Left lung (tissue), 14 donors: ENCODE measurements at places on chromosomes 2 and 18.

DNA sequence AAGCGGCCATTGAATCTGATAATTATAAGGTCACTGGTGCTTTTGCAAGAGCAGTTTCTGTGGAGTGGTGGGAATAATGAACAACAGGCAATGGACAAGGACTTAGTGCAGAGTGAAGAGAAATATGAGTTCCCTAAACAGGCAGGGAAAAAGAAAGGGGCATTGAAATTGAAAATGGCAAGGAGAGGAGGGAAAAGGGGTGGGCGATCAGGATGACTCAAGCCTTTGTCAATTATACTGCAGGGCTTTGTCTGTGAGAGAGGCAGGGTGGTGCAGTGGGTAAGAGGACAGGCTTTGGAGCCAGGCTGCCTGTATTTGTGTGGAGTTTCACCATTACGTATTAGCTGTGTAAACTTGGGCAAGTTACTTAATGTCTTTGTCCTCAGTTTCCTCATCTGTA is 29.5 kb upstream of the PAIP2B start:
- DNase-seq, result no peak

DNA sequence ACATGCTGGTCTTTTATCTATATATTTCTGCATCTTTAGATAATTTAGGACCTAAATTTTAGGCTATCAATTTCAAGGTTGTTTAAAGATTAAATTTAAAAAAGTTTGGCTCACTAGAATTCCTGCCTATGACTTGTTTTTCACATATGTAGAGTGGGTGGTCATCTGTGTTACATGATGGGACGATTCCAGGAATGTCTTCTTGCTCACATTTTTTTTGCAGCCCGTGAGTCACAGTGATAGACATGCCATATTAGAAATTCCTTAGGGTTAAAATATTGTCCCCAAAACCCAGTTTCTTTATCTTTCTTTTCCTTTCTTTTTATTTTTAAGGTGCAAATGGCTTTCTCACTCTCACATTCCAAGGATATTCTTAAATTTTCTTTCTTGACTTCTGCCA is 652.0 kb downstream of the PLCL1 start:
- no peak for DNase-seq

DNA sequence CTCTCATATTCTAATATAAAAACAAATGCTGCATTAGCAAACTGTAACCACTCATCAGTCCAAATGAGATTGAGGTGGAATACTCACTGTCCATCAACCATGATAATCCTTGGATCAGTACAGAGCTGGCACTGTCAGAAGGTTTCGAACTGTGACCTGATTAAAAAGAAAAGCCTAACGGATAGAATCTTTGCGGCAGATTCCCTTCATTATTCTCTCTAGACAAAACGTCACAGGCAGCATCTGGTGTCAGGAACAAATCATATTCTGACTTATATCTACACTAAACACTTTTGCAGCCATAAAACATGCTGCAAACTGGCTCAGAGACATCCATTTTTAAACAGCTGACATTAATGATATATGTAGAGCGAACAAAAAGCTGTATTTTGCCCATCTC is 677.7 kb upstream of the NXPH2 start:
- DNase-seq, result no peak

DNA sequence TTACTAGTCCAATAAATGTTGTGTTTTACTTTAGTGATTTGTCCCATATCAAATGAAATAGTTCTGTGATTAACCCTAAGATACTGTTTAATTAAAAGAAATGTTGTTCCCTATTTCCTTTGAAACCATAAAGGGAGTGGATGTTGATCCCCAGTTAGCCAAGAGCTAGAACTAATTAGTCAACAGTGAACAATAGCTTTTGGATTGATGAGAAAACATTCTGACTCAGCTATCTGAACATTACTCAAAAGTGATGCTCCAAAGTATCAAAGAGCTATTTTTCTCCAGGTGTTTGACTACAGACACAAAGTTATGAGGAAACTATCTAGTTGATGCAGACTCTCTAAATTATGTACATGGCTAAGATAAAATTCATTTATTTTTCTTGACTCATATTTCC is 7.3 kb upstream of the FEZ2 start:
- DNase-seq, result no peak

GRCh38 chr2:387980-388421 is 100.1 kb upstream of the ALKAL2 start:
- DNase-seq, result no peak

GRCh38 chr2:191376981-191377629 is 131.9 kb downstream of the MYO1B start:
- DNase-seq, result no peak

- DNase-seq, result no peak
Measured at GRCh38 chr2:213253162-213253561, 31.1 kb upstream of the SPAG16 start.

GRCh38 chr2:46767706-46768105 is 147.9 kb downstream of the MCFD2 start:
- DNase-seq, result no peak

GRCh38 chr2:174117951-174118930 is 130.1 kb downstream of the OLA1 start:
- DNase-seq, result no peak

- peak; percentile 70 for DNase-seq
Measured at GRCh38 chr2:11370377-11371091, 26.1 kb upstream of the ROCK2 start.

DNA sequence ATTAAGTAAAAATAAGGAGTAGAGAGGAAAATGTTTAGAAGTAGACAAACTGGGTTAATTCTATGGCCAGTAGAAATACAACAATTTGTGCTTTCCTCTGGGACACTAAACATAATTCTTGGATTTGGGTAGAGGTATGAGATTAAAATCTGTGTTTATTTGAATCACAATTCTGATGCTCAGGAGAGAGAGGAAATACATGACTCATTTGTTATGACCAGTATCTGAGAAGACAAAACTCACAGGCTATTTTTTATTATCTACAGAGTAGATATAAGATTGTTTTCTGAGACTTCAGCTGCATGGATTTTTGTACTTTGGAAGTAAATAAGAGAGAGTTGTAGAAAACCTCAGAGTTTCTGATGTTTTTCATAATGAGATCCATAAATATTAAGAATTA is 315.7 kb upstream of the CWC22 start:
- no peak for DNase-seq

GRCh38 chr2:171692331-171692730 is 5.1 kb downstream of the DYNC1I2 start:
- DNase-seq, result no peak

DNA sequence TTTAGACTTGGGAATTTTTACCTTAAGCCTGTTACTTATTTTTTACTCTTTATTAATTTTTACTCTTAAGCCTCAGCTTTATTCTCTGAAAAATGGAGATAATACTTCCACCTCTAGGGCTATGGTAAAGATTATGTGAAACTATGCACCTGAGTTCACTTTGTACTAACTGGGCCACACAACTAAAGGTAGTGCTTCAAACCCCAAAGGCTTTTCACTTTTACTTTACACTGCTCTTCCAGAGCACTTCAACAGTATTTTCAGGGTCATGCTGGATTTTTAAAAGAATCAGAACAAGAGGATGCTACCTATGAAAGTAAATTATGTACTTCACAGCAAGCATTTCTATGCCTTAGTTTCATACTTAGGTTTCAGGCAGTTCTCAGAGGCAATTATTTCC is 27.8 kb downstream of the MEX3C start:
- no peak for DNase-seq

DNA sequence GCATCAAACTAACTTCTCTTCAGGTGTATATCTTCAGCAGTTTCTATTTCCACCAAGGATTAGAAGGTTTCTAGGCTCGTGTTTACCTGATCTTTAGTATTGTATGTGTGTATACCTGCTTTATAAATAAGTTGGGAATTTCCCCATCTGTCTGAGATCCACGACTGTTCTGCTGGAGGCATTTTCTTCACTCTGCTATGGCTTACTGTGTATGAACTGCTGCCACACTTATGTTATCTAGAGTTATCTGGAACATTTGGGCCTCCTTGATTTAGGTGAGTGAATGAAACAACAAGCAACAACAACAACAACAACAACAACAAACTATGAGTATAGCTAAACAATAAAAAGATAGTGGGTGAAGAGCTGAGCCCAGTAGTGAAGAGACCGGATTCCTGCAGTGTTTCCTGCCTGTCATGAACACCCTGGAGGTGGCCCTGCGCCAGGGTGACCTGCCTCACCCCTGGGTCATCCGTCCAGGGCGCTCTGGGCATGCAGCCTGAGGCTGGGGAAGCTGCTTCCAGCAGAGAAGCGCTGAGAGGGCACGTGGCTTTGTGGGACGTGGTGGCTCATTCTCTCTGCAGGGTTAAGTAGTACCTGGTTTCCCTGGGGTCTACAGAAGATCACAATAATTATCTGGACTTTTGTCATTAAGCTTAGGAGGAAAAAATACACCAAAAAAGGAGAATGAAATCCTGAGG is 56.1 kb upstream of the GATA6 start:
- peak; percentile 61 for DNase-seq

DNA sequence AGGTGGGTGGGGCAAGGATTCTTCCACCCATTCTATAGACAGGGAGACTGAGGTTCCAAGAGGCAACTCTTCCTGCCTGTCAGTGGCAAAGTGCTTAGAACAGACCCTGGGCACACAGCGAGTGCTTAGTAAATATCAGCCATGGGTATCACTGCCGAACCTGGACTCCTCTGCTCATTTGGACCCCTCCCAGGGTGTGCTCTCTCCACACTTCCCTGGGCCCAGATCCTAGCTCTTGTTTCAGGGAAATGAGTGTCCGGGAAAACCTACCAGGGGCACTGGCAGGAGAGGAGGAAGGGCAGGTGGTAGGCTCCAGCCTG is 136.3 kb downstream of the CYP26B1 start:
- no peak for DNase-seq

GRCh38 chr2:6792883-6793282 is 72.8 kb downstream of the CMPK2 start:
- no peak for DNase-seq

GRCh38 chr2:8133363-8133762 is 548.5 kb upstream of the ID2 start:
- no peak for DNase-seq

DNA sequence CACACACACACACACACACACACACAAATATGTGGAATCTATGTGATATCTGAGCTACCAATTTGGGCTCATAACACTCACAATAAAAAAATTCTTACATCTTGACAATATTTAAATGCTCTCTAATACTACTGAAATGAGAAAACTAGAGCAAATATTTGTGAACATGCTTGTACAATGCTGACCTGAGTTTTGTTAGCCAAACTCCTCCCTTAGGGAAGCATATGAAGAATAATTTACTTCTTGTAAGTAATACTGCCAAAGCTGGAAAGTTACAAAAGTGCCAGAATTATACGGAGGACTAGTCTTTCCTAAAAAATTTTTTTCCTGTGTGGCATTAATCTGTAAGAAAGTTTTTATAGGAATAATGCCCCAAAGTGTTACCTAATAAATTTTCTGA is 18.5 kb downstream of the MBD2 start:
- DNase-seq, result peak; percentile 33

GRCh38 chr2:61887717-61888266 is 664 bp downstream of the CCT4 start:
- peak; percentile 18 for DNase-seq

GRCh38 chr2:202822411-202822810 is 49.2 kb downstream of the ICA1L start:
- DNase-seq, result no peak

GRCh38 chr18:58579561-58580047 is 49.3 kb downstream of the ALPK2 start:
- no peak for DNase-seq

- DNase-seq, result peak; percentile 14
Measured at GRCh38 chr2:85672456-85672855, 4.5 kb upstream of the SFTPB start.

DNA sequence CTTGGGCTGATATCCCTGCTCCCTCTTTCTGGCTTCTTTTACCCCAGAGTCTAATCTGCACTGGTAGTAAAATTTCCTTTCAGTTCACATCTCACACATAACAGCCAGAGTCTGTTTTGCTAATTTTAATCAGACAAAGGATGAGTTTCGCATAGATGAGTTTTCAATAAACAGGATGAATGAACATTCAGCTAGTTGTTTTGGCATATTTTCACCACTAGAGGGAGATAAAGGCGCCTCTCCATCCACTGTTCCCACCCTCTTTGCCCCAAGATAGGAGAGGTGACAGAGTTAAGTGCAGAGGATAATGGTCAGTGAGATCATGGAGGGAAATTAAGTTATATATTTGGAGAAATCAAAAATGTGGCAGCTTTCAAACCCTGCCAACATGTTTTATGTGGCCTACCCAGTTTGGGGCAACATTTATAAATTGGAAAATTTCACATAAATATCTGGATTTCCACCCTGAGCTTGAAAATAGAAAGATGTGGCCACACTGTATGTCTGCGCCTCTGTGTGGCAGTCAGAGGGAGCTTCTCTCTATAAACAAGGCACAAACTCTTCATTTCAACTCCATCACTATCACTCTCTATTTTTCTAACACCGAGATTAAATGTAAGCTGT is 48.5 kb upstream of the DTNA start:
- peak; percentile 27 for DNase-seq
